Effector CD8-positive, alpha-beta T cell (primary cell): ENCODE measurements at places on chromosomes 13 and 19.
A peak's percentile ranks its signal among the peaks of the same experiment; 100 is the strongest.

- no peak for DNase-seq
These were observed 704.6 kb upstream of the PCDH9 start for GRCh38 chr13:67934617-67935330.

GRCh38 chr13:110341445-110342244, 34.6 kb downstream of the COL4A2 start:
- DNase-seq, result no peak

DNA sequence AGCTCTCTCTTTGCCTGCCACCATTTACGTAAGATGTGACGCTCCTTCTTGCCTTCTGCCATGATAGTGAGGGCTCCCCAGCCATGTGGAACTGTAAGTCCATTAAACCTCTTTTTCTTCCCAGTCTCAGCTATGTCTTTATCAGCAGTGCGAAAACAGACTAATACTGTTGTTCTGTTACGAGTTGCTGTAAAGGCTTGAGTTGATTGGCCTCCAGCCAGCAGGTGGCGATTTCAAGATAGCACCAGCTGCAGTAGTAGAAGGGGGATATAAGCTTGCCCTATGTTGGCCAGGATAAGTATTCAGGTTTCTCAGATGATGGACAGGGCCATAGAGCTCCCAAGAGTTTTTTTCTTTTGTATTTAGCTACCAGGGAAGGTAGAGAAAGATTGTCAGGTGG, 385.5 kb downstream of the MZT1 start:
- no peak for DNase-seq

DNA sequence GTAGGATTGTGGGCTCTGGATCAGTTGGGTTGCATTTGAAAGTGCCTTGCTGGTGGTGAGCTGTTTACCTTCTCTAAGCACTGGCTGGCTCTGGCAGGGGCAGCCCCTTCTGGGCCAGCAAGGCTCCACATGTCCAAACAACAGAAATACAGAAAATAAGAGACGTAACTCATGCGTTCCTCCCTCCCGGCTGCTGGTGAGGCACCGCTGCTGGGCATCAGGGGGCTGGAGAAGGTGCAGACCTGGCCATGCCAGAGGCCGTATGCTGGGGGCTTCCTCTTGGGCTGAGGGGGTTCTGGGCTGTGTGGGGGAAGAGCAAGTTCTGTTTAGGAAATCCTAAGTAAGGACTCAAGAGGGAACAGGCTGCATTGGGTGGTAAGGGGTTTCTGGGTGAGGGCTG, 140.6 kb downstream of the URI1 start:
- DNase-seq, result no peak

DNA sequence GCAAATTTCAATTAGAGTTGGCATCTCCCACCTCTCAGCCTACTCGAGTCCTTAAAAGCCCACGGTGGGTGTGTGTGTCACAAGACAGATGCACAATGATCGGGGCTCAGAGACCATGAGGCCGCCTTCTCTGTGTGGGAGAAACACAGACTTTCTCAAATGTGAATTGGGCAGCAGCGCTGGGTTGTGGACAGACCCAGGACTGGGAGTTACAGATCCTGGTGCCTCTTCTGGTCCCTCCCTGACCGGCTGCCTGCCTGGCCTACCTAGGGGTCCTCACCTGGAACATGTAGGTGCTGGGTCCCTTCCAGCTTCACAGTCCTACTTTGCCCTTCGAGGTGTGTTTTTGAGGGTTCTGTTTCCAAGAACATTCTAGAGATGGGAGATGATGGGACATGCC, 4.9 kb downstream of the CEACAM8 start:
- DNase-seq, result no peak

- DNase-seq, result no peak
These were observed 56.2 kb upstream of the ARHGEF7 start for GRCh38 chr13:111058796-111059506.

DNA sequence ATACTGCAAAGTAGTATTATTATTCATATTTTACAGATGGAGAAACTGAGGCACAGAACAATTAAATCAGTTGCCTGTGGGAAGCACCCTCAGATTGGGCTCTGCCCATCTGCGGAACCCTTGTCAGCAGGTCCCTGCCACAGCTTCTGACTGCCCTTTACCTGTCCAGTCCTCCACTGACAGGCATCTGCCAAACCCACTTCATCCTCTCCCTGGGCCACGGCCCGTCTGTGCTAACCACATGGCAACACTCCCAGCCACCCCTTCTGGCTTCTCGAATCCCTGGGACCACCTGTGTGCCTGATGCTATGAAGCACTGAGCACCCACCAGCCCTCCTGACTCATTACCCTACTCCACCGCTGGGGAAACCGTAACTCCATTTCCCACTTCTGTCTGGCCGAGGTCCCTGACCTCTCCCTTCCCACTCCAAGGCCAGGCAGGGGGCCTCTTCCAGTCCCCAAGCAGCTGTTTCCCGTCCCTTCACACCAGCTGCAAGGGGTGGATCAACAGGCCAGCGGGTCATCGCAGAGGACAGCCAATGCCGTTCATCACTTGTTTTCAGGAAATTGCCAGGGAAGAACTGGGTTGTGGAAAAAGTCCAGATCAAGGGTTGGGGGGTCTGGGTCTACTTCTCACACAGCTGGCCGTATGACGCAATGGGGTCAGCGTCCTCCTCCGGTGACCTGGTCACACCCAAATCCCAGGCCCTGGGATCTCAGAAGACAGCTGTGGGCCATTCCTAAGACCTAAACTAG, 2.5 kb downstream of the KANK3 start:
- DNase-seq, result no peak

DNA sequence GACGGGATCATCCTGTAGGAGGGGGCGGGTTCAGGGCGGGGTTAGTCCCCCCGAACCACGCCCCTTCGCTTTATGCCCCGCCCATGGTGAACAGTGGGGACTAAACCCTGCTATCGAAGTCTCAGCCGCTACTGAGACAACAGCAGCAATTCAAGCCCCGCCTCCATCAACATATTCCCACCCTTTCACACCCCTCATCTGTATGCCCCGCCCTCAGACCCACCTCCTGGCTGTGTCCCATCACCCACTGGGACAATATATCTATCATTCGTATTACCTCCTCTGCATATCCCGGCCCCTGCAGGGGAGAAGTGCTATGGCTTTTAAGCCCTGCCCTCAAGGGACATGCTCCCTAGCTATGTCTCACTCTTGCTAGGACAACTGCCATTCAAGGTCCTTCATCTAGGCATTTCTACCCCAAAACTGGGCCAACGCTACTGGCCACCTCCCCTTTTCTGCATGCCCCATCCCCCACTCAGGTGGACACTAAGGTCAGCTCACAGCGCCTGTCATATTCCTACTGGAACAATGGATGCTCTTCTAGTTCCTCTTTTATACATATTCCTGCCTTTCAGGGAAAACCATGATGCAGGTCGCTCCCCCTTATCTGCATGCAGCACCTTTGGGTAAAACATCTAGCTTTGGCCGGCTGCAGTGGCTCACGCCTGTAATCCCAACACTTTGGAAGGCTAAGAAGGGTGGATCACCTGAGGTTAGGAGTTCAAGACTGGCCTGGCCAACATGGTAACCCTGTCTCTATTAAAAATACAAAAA, 11.9 kb downstream of the LRFN1 start:
- DNase-seq, result no peak

GRCh38 chr13:113258321-113259054, 38.6 kb upstream of the LAMP1 start:
- DNase-seq, result no peak

- DNase-seq, result no peak
These were observed 10.8 kb downstream of the CLN5 start for GRCh38 chr13:77002590-77003190.

GRCh38 chr13:94548821-94549231, 47.1 kb downstream of the TGDS start:
- peak; percentile 44 for DNase-seq

- no peak for DNase-seq
These were observed 18.8 kb downstream of the ZSCAN5A start for GRCh38 chr19:56295531-56296455.

GRCh38 chr19:28028881-28029444, 1184.0 kb downstream of the UQCRFS1 start:
- no peak for DNase-seq

- no peak for DNase-seq
These were observed 23.4 kb downstream of the IPO5 start for GRCh38 chr13:97976610-97977521.

- no peak for DNase-seq
These were observed 366 bp upstream of the KL start for GRCh38 chr13:33015791-33016323.

DNA sequence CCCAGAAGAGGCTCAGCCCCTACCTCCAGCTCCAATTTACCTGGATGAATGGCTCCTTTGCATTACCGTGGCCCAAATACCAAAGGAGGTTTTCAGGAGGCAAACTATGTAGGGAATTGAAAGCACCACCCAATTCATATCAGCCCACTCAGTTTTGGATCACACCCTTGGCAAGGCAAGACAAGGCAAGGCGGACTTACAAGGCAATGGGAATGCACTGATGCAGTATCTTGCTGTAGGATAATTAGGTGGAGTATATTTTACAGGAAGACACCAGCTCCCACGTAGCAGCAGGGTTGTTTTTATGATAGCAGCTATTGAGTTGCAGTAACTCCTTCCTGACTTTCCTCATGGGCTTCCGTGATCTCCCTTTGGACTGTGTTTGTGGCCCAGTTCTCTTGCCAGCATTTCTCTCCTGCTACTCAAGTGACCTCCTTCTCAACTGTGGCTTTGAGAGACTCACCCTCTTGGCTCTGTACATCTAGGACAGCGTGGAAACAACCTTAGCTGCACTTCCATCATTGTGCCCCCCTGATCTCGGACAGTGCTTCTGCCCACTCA, 935.9 kb downstream of the EFNB2 start:
- no peak for DNase-seq

DNA sequence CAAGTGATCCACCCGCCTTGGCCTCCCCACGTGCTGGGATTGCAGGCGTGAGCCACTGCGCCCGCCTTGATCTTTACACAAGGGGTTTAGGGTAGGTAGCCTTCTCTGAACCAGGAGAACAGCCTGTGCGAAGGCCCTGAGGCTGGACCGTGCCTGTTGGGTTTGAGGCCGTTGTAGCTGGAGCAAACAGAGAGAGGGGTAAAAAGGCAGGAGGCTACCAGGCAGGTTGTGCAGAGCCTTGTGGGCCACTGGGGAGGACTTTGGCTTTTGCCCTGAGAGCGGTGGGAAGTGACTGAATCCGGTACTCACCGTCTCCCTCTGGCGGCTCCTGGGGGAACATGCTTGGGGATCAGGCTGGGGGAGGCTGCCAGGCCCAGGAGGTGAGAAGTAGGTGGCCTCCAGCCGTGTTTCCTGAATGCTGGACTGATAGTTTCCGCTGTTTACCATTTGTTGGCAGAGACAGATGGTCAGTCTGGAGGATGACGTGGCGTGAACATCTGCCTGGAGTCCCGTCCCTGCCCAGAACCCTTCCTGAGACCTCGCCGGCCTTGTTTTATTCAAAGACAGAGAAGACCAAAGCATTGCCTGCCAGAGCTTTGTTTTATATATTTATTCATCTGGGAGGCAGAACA, 24.6 kb downstream of the SPC24 start:
- DNase-seq, result peak; percentile 48

DNA sequence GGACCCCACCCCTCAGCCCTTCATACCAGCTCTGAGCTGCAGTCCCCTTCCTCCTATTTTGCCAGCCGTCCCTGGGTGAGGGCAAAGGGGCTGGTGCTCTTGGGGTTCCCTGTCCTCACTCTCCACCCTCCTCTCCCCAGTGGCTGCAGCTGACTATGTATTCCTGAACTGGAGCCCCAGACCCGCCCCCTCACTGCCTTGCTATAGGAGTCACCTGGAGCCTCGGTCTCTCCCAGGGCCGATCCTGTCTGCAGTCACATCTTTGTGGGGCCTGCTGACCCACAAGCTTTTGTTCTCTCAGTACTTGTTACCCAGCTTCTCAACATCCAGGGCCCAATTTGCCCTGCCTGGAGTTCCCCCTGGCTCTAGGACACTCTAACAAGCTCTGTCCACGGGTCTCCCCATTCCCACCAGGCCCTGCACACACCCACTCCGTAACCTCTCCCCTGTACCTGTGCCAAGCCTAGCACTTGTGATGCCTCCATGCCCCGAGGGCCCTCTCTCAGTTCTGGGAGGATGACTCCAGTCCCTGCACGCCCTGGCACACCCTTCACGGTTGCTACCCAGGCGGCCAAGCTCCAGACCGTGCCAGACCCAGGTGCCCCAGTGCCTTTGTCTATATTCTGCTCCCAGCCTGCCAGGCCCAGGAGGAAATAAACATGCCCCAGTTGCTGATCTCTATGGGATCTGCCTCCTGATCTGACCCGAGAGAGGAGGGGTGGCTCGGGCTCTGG, 2.4 kb downstream of the COX7A1 start:
- no peak for DNase-seq

DNA sequence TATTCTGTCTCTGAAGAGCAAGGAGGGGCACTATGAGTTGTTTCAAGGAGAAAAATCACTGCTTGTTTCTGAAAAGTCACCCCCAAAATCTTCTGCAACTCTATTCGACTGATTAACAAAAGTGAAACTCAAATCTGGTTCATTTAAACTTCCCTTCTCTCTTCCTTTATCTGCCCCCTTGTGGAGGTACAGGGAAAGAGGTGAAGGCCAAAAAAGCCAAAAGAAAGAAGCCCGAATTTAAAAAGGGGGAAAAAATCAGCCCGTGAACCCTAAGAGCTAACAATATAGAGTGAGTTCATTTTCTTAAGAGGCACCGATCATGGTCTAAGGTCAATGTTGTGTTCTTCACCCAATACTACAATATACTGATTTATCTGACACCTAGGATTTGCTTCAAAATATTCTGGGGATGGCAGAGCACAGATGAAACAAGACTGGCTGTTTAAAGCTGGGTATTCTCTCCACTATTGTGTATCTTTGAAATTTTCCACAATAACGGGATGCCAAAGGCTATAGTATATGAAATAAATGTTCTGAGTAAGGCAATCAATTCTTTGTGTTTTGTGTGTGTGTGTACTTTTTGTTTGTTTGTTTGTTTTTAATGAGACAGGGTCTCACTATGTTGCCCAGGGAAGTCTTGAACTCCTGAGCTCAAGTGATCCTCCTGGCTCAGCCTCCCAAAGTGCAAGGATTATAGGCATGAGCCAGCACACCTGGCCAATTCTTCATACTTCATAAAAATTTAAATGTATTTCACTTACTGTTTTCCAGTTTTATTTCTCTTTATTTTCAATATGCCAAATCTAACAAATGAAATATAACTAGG, 55.0 kb upstream of the EEF1AKMT1 start:
- DNase-seq, result peak; percentile 2

DNA sequence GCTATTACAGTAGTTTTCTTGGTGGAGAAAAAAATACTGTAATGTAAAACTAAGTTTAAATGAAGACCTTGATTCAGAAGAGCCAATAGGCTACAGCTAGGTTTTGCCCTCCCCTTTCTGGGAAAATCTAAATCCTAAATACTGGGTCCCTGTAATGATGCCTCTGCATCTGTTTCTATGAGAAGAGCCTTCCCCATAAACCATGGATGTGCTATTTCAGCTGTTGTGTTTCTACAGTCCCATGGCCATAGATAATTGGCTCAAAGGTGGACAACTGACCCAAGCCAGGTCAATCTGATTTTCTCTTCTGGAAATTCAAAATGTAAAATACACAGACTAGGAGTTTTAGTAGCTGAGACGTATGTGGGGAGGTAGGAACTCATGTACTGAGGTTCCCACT, 101.9 kb downstream of the NDFIP2 start:
- no peak for DNase-seq

GRCh38 chr13:40389081-40389641, 277.3 kb downstream of the FOXO1 start:
- peak; percentile 23 for DNase-seq

GRCh38 chr19:7348587-7349230, at the start of gene ARHGEF18:
ARHGEF18 (plus strand) TSS chr19:7348937; CDS start chr19:7362891, 13,954 bp downstream.
- peak; percentile 8 for DNase-seq

- no peak for DNase-seq
These were observed 61.7 kb upstream of the MCF2L start for GRCh38 chr13:112907286-112907685.

- no peak for DNase-seq
These were observed 4.8 kb downstream of the KMT5C start for GRCh38 chr19:55344444-55344843.

GRCh38 chr13:23652909-23653726, 82.9 kb downstream of the TNFRSF19 start:
- no peak for DNase-seq
